ENCODE measurements at places on chromosomes 4 and X. TPM values are rescaled to one million over a fixed set of nuclear protein-coding genes. Genes with fewer than 3 reads are reported as not detected.
A peak's percentile ranks its signal among the peaks of the same experiment; 100 is the strongest.

DNA sequence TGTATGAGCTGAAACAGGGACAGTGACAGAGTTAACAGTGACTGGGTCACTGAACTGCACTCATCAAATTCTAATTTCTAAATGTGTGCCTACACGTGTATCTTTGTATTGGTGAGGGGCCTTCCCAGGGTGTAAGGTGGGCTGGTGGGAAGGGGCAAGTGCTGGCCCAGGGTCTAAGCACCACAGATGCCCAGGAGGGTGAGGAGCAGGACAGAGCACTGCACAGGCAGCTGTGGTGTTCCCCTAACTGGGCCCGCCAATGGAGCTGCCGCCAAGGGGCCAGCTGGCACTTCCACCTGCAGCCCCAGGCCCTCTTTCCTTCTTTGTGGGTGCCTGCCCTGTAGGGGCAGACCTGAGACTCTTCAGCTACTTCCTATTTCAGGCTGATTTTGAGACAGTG is 349.9 kb downstream of the ARHGAP10 start:
- no peak for DNase-seq

DNA sequence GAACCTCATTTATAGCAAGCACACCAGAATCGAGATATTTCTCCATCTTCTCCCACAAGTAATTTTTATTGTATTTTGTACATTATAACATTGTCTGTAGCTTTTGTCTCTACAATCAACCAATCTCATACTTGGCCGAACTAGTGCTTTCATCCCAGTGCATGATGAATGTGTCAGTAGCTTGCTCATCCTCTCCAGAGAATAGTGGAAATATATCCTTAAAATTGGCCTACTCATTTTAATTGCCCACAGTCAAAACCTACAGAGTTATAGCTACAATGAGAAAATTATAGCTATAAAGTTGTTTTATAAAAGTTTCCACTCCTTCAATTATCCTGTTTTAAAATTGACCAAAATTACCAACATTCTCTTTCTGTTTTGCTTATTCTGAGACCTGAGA is 103.8 kb downstream of the MAPK10 start:
- no peak for DNase-seq

GRCh38 chr4:165378745-165379677 is at the start of gene CPE:
Gene CPE, plus strand, starts transcription at chr4:165379008. Its CDS starts 214 bp downstream, at chr4:165379222.
- DNase-seq, result peak; percentile 44

- DNase-seq, result no peak
Measured at GRCh38 chrX:41604766-41605543, 83.8 kb upstream of the GPR34 start.

- DNase-seq, result no peak
Measured at GRCh38 chrX:137432609-137433008, 133.3 kb upstream of the ZIC3 start.

DNA sequence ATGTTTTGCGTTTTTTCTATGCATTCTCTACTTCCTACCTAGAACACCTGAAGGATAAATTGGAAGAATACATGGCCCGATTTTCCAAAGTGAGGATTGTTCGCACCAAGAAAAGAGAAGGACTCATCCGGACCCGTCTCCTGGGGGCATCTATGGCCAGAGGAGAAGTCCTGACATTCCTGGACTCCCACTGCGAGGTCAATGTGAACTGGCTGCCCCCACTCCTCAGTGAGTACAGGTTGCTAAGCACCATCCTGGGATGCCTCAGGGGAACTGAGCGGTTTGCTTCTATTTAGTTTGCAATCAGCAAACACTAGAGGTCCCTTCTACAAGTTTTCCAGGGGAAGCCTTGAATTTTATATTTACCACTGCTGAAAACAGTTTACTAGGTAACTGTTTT is 359.3 kb upstream of the GALNT7 start:
- no peak for DNase-seq

DNA sequence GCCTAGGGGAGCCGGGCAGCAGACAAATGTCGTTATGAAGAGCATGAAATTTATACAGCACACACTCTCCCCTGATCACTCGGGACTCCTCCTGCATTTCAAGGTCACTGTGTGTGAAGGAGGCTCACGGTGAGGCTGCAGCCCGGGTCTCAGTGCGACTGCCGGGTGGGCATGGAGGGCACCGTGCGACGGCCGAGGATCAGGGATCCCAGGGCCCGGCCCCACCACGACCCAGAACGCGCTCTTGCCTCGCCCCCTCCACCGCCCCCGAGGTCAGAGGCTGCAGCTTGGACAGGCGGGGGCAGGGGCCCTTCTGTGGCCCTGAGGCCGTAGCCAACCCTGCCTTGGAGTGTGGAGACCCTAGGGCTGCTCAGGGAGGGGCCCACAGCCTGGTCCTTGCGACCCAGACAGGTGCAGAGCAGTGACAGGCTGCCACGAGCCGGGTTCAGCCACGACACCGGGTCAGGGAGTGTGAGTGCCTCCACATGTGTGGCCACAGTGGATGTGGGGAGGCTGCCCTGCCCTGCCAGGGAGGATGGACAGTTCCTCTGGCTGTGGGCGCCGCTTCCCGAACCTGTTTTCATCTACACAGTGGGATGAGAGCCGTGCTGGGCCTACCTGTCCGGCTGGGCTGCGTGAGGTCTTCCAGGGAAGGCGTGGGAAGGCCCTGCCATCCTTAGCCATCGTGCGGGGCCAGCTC is 89.3 kb upstream of the NKX1-1 start:
- no peak for DNase-seq

Gene CSTF2
- total RNA-seq, result 10.1 TPM

Gene TIGD4
- total RNA-seq, result 0.19 TPM
